ENCODE measurements at places on chromosomes 2 and 18.

DNA sequence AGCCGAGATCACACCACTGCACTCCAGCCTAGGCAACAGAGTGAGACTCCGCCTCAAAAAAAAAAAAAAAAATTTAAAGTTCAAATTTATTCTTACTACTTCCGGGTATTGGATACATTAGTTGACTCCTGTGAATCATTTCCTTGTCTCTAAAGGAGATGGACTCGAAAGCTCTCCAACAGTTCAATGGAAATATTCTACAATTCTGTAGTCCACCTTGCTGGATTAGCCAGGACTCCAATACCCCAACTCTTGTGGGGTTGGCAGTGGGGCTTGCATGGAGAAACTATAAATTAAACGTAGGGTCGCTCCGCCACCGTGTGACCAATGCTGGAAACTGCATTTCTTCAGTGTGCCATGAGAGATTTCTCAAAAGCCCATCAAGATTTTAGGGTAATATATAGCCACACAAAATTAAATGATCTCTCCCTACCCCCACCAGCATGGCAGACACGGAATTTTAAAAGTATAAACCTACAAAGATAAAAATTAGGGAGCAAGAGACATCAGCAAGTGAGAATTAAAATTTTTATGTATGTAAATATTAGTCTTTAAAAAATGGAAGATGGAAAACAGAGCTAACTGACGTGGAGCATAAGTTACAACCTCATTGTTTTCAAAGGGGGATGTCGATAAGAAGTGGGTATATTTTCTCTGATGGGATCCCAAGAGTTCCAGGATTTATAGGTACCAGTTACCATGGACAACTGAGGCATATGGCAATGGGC lies 27.8 kb upstream of the GAREM2 start:
- DNase-seq: peak; percentile 9

GRCh38 chr2:236403125-236403524 lies 138.9 kb upstream of the ASB18 start:
- DNase-seq: no peak

DNA sequence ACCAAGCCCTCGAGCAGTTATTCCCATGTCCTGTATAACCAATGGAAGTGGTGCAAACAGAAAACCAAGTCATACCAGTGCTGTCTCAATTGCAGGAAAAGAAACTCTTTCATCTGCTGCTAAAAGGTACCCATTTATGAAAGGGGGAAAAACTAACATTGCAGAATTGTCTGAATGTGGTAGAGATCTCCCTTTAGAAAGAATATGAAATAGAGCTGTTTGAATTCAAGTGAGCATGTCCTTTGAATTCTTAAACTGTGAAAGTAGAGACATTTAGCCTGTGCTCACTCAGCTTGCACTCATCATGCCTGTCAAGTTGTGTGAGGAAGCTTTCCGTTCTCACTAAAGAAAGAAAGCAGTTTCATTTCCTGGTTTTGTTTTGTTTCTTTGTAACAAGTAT lies 87.4 kb downstream of the EML4 start:
- DNase-seq: no peak

DNA sequence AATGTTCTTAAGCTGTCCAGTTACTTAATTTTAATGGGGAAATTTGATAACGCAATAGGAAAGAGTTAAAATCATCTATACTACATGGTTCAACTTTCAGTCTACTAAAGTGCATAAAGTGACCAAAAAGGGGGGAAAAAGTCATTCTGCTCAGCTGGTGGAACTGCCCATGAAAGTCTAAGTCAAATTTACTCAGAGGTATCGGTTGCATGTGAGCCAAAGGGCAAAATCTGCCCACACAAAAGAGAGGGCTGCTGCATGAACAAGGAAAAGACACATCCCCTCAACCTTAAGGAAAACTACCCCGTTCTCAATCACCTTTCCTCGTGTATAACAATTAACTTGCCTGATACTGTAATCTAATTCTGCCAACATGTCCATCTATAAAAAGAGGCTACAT lies 126.1 kb downstream of the TCF4 start:
- no peak for DNase-seq

GRCh38 chr2:107064750-107065149 lies 178.8 kb upstream of the ST6GAL2 start:
- DNase-seq: no peak

- no peak for DNase-seq
These were observed 52.0 kb downstream of the KIF5C start for GRCh38 chr2:148926981-148927401.

DNA sequence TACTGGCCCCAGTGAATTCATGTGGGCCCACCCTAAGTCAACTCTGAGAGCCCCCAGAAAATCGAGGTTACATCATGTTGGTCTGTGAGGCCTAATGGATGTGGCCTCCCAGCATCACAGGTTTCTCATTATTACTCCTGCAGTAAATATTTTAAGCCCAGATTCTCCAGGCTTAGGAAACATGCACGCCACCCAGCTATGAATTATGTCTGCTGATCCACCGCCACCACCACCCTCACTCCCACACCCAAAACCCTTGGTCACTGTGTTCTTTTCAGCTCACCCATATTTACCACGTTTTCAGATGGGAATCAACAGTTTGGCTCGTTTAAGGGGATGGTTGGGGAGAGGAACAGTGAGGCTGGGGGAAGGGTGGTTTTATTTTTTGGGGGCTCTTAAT lies 128.6 kb downstream of the NCK2 start:
- no peak for DNase-seq

GRCh38 chr2:105102963-105103421 lies 65.1 kb downstream of the MRPS9 start:
- no peak for DNase-seq

GRCh38 chr18:36692371-36692770 lies 136.4 kb downstream of the TPGS2 start:
- no peak for DNase-seq

- no peak for DNase-seq
These were observed 94.3 kb downstream of the OLA1 start for GRCh38 chr2:174153757-174154680.

DNA sequence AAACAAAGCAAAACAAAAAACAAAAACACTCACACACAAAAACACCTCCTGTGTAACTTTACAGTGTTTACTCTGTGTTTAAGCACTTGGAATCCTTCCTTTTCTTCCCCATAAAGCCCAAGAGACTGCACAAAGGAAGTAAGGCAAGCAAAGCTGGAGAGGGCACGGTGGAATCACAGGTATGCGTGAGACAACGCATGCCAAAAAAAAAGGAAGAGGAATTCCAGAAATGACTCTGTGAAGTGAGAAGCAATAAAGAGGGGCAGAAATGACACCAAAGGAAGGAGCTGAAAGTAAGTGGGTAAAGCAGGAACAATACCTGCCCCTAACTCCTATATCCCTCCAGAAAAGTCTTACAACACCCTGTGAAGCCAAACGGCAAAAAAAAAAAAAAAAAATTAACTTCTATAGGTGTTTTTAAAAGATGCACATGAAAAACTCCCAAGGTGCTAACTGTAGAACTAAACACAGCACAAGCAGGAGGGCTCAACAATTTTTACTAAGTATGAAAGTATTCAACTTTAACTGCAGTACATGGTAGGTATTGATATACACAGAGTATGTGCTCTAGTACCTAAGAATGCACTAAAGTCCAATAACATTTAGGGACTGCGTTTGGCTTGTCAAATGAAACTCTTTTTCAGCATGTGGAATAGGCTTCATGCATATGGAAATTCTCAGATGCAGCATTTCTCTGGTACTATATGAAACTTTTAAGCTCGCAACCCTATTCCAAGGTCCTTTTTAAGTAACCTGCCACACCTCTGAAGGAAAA lies 9.1 kb downstream of the RND3 start:
- no peak for DNase-seq

GRCh38 chr2:19885791-19886190 lies 16.0 kb downstream of the TTC32 start:
- DNase-seq: no peak

DNA sequence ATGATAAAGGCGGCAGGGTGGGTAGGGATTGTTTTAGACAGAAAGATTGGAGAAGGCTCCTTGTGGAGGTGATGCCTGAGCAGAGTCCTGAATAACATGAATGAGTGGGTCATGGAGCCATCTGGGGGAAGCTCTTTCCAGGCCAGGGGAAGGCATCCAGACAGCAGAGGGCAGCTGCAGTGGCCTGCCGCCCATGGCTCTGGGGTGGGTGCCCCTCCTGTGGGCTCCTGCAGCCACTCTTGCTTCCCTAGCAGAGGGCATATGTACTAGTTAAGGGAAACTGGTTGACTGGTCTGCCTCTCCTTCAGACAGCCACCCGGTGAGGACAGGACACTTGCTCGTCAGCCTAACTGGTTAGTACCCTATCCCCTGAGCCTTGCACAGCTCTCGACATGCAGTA lies 46.5 kb upstream of the SLC1A4 start:
- no peak for DNase-seq

DNA sequence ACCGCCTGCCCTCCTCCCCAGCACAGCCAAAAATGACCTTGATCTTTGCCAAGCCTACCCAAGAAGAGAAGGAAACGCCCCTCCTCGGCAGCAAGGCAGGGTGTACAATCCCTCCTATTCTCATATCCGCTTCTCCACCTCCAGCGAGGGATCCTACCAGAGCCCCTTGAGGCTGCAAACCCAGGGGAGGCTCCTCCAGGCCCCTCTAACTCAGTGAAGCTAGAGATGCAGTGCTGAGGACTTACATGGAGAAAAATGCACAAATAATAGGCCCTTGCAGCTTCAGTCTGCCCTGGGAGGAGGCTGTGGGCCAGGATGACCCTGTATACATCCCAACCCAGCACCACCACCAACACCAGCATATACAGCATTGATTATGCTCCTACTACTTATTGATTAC lies 46.9 kb upstream of the POMC start:
- no peak for DNase-seq
